Fibroblast of skin of right biceps (primary cell): ENCODE measurements at places on chromosomes 7 and 10.

- no peak for DNase-seq
Measured at GRCh38 chr10:121667948-121668313, 69.7 kb upstream of the FGFR2 start.

DNA sequence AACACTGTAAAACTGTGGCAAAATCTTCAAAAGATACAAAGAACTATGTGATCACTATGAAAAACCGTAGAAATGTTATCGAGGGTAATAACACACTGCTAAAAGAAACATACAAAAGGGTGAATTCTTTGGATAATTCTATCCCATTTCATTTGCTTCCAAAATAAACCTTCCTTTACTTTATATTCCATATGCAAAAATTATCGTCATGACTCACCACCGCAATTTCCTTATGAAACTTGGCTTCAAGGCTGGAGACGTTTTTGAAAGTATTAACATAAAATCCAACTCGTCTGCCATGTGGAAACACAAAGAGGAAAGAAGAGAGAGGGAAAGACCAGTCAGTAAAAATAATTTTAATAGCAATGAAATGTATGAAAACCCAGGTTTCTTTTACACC is 165.2 kb downstream of the AMPH start:
- peak; percentile 73 for DNase-seq

- DNase-seq, result no peak
Measured at GRCh38 chr7:90688810-90689209, 92.7 kb downstream of the CDK14 start.

- peak; percentile 21 for DNase-seq
Measured at GRCh38 chr10:128711806-128712205, 585.6 kb upstream of the MKI67 start.

- peak; percentile 16 for DNase-seq
Measured at GRCh38 chr10:6119423-6119822, 30.6 kb downstream of the RBM17 start.

DNA sequence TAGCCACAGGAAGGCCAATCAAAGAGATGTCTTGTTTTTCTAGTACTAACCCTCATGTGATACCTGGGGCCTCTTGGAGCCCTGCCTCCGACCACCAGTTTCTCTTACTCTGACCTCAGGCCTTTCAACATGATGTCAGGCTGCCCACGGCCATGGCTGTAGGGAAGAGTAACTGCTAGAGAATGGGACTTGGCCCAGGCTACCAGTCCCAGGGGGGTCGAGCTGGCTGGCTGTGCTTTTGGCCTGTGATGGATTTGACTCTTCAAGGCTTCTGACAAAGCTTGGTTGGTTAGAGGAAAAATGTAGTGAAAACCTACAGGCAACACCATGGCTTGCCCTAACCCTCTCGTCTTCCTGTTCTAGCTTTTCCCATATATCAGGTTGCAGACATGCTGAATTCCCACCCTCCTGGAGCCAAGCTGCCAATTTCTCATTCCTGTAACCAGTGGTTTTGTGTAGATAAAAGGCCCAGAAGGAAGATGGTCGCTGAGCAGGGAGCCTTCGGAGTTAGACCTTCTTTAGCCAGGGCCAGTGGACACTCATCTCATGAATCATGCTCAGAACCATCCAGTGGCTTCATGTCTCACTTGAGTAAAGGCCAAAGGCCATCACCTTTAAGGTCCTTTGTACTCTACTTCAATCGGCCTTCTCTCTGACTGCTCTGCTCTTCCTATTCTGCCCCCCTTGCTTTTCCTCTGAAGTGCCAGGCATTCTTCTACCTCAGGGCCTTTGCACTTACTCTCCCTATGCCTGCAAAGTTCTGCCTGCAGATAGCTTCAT is 19.7 kb downstream of the SUFU start:
- peak; percentile 77 for DNase-seq

DNA sequence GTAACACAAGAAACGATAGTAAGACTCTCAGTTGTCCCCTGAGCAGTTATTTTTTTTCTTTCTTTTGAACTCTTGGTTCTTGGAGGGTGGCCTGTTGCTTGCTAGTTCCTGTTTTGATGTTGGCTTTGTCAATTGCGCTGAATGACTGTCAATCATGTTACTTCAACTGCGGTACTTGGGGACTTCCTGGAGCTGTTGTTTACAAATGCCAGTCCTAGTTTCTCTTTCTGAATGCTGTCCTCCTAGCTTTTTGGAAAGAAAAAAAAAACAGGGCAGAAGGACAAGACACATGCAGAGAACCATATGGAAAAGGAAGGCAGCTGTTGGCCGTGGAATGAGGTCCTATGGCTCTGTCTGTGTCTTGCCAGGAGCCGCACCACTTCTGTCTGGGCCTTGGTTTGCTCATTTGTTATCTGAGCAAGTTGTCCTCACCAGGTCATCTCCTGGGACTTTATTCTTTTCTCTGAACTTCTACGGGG is 7.0 kb upstream of the PDCD4 start:
- no peak for DNase-seq

DNA sequence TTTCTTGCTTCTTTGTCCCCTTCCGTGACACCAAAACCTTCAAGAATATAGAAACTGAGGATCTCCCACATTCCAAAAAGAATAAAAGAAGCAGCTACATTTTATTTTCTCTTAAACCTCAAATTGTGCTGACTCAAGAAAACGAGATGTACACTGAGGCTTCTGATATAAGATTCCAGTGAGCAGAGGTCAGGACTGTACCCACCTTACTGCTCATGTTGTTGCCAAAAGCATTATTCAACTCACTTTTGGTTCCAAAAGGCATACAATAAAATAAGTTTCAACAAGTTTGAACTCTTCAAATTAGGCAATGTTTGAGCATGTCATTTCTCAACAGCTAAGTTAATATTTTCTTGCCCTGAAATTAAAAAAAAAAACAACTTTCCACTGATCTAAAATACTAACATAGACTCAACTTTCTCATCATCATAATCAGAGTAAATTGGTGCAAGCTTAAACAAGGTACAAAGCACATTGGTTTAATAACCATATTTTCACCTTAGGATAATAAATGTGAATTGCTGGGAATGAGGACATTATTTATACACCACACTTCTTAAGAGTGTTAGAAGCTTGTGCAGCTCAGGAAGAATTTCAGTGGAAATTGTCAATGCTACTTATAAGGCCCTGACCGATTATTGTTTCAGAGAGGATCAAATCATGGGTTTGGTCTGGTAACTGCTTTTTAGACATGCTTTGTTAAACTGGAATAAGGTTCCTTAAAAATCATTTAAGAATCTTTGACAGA is 629.0 kb upstream of the IGFBP3 start:
- DNase-seq, result no peak

DNA sequence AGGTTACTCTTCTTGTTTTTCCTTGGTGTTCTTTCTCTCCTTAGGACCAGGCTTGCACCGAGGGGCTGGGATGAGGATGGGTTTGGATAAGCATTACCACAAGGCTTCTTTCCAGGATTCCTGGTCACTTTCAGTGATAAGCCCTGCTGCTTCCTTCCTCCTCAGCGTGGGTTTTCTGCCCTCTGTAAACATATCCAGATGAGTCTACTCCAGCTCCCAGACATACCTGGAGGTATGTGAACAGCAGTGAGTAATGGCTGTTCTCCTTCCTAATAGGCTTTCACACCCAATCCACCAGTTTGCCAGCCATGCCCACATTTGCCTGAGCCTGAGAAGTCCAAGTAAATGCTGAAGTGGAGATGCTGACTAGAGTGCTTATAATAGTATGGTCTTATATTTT is 229.8 kb upstream of the YAE1 start:
- DNase-seq, result peak; percentile 59

GRCh38 chr7:70237831-70238575 is 639.7 kb downstream of the AUTS2 start:
- DNase-seq, result no peak

GRCh38 chr10:76946270-76946669 is 691.3 kb downstream of the KCNMA1 start:
- DNase-seq, result peak; percentile 62

DNA sequence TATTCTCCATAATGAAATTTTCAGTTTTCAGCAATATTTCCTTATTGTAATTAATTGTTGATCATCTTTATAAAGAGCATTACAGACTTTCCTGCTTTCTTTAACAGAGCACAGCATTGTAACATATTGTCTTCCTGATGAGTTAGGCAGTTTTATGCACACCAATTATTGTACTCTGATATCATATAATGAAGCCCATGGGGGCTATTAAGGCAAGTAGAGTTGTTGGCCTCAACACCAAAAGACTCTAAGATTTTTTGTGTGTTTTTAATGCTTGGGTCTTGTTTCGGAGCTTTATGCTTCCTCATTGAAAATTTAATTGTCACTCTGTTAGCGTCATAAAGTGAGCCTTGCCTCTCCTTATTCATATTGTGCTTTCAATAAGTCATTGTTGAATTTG is 49.2 kb upstream of the ARID5B start:
- DNase-seq, result no peak

DNA sequence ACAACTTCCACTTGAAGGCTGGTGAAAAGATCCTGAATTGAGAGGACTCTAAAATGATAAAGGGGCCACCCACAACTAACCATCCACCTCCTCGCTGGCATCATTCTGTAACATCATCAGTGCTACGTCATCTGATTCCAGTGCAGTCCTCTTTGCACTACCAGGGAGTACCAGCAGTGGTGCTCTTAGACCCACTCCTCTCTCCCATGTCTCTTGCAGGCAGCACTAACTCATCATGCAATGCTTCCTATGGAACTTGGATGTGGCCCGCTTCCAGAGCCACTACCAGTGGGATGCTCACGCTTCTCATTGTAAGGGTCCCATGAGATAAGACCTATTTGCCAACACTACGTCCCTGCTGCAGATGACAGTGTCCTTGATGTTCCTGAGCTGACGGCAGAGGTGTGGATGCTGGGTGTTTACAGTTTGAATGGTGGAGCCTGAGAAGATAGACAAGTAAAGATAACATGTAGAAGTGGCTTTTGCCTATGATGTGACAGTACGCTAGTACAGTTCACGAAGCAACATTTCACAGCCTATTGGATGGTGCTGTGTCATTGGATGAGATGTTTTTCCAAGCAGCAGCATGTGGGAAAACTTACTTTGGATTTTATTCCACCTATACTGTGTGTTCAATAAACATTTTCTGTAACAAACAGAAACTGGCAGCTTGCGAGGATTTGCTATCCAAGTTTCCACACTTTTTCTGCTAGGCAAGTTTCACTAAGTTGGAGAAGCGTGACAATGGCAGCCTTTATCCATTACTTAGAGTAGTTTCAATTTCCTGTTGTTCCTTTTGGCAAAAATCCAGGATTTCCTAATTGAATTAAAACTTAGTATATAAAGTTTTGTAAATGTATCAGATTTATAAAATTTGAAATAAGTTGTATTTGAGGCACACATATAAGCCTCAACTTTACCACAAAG is 35.8 kb upstream of the COBL start:
- no peak for DNase-seq

DNA sequence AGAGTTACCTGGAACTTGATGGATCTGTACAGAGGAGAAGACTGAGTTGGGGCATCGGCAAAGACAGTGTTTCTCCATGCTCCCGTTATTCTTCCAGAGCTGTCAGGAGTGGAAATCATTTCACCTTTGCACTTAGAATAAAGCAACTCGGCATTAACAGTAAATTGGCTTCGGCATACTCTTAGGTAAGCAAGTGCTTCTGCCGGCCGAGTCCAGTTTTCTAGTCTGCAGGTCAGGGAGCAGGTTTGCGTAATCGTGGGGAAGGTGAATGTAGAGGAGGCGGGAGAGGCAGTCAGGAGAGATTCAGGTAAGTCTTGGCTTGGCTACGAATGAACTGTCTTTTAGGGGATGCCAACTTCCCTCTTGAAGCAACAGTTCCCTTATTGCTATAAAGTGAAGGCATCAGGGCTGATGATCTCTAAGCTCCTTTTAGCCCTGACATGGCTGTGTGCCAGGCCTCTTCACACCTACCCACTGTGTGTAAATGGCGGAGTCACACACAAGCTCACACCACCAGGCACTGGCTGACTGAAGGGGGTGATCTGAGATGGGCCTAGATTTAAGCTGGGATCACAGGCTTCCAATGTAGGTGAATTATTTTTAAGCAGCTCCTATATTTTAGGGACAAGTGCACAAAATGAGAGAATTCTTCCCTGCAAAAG is 127.1 kb downstream of the GATA3 start:
- no peak for DNase-seq

GRCh38 chr10:71939861-71940474 is 24.2 kb upstream of the CHST3 start:
- no peak for DNase-seq

- DNase-seq, result no peak
Measured at GRCh38 chr10:625751-626711, 63.4 kb downstream of the DIP2C start.

DNA sequence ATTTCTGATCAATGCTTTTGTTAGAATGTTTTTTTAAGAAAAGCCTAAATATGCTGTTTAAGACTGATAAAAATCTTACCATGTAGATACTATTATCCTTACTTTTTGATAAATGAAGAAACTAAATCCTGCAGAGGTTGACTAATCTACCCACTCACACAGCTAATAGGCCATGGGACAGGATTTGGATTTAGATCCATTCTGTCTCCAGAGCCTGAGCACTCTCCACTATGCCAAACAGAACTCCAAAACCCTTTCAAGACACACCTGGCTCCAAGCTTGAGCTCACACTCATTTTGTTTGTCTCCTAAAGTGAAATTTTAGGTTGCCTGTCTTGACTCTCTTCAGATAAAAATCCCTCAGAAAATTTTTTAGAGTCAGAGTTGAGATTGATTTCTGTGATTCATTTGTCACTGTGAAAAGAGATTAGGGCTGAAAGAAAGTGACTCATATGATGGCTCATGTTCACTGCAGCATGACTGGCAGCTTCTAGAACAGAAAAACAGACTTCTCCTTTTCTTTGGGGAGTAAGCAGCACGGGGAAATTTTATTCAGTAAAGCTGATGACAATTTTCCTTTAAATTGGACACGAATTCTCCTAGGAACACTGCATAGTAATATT is 132.3 kb upstream of the POT1 start:
- peak; percentile 61 for DNase-seq
